ENCODE measurements at places on chromosomes 6 and 20.

GRCh38 chr20:20273286-20273685 is 94.6 kb upstream of the INSM1 start:
- no peak for DNase-seq

- no peak for DNase-seq
Observed at GRCh38 chr6:136511926-136512325, 38.3 kb downstream of the MAP7 start.

DNA sequence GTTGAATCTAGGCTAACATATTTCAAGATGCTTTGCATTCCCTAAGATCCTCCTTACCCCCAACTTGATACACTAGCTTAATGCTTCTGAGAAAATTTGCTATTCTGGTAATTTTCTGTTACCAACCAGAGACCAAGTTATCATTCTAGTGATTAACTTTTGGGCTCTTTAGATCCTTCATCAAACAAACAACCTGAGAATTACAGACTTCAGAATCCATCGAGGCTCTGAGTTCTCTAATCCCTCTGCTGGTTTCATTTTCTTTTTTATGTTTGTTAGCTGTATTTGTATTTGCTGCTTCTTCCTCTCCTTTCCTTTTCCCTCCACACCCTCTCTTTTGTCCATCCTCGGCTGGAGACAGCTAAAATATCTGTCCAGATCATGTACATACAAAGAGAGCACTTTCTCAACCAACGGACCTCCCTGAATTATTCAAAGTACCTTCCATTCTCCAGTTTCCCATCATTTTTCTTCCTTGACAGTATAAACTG is 98.7 kb upstream of the RIPOR2 start:
- DNase-seq: no peak

GRCh38 chr6:137933696-137934095 is 66.6 kb downstream of the TNFAIP3 start:
- DNase-seq: no peak

DNA sequence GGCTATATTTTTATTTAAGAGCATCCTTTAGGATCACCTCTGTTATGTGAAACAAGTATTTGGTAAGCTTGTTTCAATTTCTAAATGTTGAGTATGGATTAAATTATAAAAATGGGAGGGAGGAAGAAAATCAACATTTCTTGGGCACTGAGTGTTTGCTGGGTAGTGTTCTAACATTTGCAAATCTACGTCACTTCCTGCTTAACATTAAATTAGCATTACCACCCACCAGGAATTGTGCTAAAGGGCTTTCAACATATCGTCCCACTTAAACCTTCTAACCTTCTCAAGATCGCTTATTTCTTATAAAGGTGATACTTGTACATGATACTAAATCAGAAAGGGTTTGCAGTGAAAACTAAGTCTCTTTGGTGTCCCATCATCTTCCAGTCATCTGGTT is 7.9 kb upstream of the TMEM217 start:
- no peak for DNase-seq

DNA sequence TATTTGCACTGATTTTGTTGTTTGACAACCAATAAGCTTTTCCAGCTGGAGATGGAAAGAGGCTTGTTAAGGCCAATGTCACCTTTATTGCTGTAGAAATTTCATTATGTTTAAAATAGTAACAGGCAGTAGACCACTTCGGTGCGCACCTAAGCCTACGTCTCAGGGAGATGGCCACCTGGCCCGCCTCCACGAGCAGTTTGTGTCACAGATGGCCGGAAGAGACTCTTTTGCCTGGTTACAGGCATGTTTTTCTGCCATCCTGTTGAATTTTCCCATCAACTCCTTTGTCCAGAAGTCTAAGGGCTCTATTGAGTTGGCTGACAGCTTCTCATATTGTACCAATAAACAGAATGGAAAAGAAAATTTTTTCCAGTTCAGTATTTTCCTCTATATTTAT is 51.0 kb downstream of the SLC9A8 start:
- no peak for DNase-seq

- no peak for DNase-seq
Observed at GRCh38 chr6:96522465-96523009, 931 bp downstream of the UFL1 start.
